RWPE2 (cell line): ENCODE measurements at places on chromosomes 12 and 14.

- H3K27ac ChIP-seq, result no peak overlapping the region
- DNase-seq, result no peak
- H3K27me3 ChIP-seq, result no peaks in the 10 kb centered on the region
- H3K4me1 ChIP-seq, result no peaks in the 10 kb centered on the region
Observed at GRCh38 chr12:88706286-88706685, 126.0 kb upstream of the KITLG start.

DNA sequence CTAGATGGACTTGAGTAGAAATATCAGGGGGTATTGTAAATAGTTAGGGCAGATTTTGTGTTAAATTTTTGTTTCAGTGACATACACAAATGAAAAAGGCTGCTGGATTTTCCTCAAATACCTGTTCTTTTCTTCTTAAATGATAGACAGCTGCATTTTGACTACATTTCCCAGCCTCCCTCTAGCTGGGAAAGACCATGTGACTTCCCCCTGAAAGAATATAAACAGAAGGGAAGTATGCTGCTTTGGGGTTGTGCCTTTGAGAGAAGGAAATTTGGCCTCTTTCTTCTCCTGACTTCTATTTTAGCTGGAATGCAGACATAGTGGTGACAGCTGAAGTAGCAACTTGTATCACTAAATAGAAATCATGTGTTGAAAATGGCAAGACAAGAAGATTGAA, 476.1 kb upstream of the SYT1 start:
- H3K36me3 ChIP-seq, result no peaks in the 10 kb centered on the region
- no peak for DNase-seq
- H3K27ac ChIP-seq, result no peak overlapping the region
- H3K27me3 ChIP-seq, result no peaks in the 10 kb centered on the region

DNA sequence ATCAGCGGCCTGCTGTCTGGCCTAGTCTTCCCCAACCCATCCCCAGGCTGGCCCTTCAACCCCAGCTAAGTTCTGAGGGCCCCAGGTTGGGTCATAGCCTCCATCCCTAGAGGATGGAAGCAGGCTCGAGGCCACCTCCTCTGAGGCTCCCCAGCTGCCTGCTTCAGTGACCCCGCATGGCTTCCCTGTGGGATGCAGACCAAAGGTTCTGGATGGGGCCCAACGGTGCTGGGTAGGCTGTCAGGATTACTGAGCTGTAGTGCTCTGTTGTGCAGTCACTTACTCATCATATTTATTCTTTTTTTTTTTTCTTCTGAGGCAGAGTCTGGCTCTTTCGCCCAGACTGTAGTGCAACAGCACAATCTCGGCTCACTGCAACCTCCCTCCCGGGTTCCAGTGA, 92.0 kb downstream of the IRF2BPL start:
- H3K4me3 ChIP-seq, result no peak overlapping the region
- DNase-seq, result no peak

GRCh38 chr12:18217966-18218365, 43.4 kb upstream of the PIK3C2G start:
- no peaks in the 10 kb centered on the region for H3K36me3 ChIP-seq
- no peak overlapping the region for H3K27ac ChIP-seq
- no peak overlapping the region for H3K4me3 ChIP-seq
- DNase-seq, result no peak
- no peaks in the 10 kb centered on the region for H3K4me1 ChIP-seq
- no peaks in the 10 kb centered on the region for H3K27me3 ChIP-seq

DNA sequence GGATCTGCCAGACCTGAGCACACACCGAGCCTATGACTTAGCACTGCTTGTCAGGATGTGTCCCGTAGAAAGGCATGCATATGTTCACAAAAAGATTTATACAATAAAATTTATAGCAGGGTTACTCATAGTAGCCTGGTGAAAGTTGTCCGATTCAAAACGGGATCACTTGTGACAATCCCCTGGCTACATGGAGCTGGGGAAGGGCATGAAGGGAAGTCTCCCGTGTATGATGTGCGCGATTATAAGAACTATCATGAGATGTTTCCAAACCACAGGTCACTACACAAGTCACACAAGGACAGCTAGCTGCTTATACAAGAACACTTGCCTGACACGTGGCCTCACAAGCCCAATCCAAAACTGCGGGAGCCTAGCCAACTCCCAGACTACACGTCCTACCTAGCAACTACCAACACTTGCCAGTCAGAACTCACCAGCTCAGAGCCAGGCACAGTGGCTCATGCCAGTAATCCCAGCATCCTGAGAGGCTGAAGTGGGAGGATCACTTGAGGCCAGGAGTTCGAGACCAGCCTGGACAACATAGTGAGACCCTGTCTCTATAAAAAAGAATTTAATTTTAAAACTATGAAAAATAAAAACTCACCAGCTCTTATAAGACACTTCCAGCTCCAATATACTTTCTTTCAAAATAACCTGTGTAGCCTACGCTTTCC, 7.5 kb upstream of the CDCA4 start:
- peak overlapping the region; percentile 100 for H3K27ac ChIP-seq
- no peaks in the 10 kb centered on the region for H3K27me3 ChIP-seq
- no peak overlapping the region for H3K4me3 ChIP-seq
- H3K36me3 ChIP-seq, result no peaks in the 10 kb centered on the region; the same call in 1 of the 2 replicates
- no peak for DNase-seq
